ENCODE measurements at places on chromosomes 16 and 17.

GRCh38 chr17:64103391-64104364 is 26.3 kb downstream of the ERN1 start:
- peak; percentile 59 for DNase-seq

DNA sequence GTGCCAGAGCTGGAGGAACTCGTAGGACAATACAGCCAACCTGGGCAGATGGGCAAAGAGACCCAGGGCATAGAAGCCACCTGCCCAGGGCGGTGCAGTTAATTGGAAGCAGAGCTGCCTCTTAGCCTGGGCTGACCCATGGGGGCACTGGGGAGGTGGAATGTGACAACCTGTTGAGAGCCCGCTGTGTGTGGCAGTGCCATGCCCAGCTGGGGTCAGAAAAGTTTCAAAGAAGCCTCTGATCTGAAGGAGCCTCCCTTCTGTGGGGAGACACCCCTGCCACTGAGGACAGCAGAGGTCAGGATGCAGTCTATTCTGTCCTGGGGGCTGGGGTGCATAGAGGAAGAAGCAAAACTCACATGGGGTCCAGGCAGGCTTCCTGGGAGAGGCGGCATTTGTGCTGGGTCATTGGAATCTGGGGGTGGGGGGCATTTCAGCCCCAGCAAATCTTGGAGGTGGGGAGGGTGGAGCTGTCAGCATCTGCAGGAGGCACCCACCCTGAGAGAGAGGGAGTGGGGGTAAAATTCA is 176.1 kb upstream of the CIBAR2 start:
- no peak for DNase-seq

DNA sequence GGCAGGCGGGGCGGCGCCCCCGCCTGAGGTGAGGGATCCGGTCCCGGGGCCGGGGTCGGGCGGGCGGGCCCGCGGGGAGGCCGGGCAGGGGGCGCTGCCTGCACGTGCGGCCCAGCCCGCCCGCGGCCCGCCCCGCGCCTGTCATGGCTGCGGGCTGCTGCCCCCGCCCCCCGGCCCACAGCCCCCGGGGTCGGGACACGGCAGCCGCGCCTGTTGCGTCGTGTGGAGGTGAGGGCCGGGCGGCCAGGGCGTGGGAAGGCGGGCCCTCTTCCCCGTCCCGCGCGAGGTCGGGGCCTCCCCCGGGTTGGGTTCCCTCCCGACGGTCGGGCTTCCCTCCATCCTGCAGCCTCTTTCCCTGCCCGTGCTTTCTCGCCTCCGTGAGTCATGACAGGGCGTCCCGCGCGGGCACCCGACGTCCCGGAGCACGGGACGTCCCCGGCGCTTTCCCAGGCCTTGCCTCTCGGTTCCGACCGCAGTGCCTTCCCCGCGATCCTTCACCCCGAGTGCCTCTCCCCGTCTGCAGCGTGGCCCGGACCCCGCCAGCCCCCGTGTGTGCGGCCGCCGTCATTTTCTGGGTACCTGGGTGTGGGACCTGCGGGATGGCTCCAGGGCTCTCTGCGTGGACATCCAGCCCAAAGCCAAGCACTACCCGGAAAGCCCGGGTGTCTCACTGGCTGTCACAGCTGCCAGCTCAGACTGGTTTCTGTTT is 76.7 kb downstream of the CHD9 start:
- peak; percentile 77 for DNase-seq

DNA sequence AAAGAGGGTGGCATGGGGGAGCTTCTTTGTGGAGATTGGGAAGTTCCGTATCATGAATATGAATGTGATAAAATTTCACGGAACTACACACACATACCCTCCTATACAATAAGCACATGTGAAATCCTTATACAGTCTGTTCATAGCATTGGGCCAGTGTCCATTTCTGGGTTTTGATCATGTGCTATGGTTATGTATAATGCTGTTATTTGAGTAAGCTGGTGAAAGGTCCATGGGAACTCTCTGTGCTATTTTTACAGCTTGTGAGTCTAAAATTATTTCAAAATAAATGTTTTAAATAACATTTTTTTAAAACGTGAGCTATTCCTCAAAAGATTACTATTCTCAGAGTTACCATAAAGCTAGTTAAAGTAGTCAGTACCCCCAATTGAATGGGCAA is 205.2 kb upstream of the CACNG5 start:
- DNase-seq: no peak

- DNase-seq: peak; percentile 17
Observed at GRCh38 chr16:77359065-77359502, 75.8 kb downstream of the ADAMTS18 start.

DNA sequence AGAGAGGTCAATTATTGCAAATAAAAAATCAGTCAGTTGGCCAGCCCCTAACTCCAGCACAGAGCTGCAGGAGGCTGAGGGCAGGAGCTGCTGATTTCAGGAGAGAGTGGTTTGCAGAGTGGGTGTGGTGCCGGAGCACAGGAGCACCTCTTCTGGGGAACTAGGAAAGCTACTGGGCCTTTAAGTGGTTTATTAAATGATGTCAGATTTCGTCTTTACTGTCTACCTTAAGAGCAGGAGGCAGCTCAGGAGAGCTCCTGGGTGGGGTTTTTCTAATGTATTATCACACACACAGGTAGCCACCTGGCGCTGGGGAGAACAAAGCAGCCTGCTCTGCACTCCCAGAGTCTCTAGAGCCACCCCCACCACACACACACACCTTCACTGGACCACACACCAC is 11.5 kb upstream of the HAS3 start:
- no peak for DNase-seq

DNA sequence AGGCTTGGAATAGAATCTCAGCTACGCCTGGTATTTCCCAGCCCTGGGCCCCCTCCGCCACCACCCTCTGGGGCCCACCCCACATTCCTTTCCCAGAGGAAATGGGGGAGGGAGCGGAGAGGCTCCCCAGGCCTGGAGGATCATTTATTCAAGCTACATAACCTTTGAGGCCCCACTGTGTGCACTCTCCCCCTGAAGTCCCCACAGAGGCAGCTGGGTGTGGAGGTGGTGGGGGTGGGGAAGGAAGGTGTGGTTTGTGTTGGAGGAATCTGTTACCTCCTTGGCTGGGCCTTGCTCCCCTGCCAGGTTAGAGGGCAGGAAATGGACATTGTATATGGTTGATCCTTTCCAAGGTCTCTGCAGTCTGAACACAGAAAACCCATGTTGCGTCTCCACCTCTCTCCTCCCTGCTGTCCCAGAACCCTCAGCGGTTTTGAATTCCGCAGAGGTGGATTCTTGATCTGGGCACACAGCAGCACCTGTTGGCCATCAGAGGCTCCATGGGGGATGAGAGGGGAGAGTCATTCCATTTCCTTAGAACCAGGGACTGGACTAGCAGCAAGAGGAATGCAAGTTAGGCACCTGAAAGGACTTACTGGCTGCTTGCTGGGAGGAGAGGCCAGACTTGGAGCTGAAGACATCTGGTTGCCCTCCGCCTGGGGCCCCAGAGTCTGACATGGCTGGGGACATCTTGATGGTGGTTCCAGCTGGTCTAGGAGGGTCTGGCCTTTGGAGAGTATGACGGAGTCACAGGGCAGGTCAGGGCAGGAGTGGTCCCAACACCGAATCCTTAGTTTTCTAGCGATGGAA is 23.0 kb downstream of the ARHGAP23 start:
- peak; percentile 85 for DNase-seq

DNA sequence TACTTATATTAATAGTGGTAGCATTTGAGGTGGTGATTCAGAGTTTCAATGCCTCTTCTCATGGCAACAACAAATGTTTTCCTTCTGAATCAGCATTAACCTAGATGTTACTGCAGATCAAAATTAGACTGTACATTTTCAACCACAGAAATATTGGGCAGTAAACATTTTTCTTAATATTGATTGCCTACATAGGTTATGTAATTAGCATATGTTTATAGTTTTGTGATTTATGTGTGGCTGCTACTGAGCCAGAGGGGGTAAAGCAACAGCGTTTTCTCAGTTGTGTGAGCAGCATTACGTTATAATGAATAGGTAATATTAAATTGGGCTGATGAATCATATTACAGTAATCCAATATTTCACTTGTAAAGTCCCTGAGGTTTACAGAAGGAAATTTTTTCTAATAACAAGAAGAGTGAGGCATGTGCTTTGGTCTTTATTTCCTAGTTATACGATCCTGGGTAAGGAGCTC is 18.8 kb upstream of the BMERB1 start:
- DNase-seq: no peak

All from AG20443 (cell line).